ENCODE measurements at places on chromosomes 16 and 17.

- no peak for DNase-seq
These were observed 5.1 kb downstream of the RASD1 start for GRCh38 chr17:17491031-17491471.

GRCh38 chr17:3573246-3574100 lies 15.9 kb upstream of the TRPV3 start:
- DNase-seq: no peak

- no peak for DNase-seq
These were observed 53.7 kb downstream of the RPA1 start for GRCh38 chr17:1883536-1883935.

- no peak for DNase-seq
These were observed 8.9 kb upstream of the TNS4 start for GRCh38 chr17:40510328-40510648.

- DNase-seq: no peak
These were observed 10.5 kb upstream of the TSPOAP1 start for GRCh38 chr17:58338841-58339754.

GRCh38 chr17:79491006-79491405 lies 119.8 kb downstream of the RBFOX3 start:
- DNase-seq: no peak

DNA sequence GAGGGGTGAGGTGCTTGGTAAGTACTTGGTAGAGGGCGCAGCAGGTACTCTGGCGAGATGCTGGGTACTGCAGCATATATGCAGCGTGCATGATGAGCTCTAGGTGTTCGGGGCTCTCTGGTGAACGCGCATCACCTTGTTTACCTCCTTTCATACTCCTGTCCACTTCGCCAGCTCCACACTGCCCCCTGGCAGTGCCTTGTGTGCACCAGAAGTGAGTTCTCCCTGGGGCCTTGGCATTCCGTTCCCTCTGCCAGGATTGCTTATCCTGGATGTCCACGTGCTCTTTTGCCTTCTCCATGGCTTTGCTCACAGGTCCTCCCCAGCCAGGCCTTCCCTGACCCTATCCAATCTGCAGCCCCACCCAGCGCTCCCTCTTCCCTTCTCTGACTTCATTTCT lies 154.2 kb downstream of the MRM1 start:
- DNase-seq: no peak

DNA sequence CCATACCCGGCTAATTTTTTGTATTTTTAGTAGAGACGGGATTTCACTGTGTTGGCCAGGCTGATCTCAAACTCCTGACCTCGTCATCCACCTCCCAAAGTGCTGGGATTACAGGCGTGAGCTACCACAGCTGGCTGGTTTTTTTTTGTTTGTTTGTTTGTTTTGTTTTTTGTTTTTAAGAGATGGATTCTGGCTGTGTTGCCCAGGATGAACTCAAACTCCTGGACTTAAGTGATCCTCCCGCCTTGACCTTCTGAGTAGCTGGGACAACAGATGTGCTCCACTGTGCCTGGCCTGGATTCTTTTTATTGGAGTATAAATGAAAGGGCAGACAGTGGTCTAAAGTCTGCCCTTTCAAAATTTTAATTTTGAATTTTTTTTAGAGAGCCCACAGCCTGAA lies 44.7 kb downstream of the FOXK2 start:
- no peak for DNase-seq

- no peak for DNase-seq
These were observed 128.6 kb downstream of the SOX9 start for GRCh38 chr17:72249441-72249840.

GRCh38 chr17:8991514-8992285 lies 26.2 kb upstream of the PIK3R5 start:
- DNase-seq: peak; percentile 20

- no peak for DNase-seq
These were observed 5.1 kb downstream of the FANCA start for GRCh38 chr16:89811321-89811720.

GRCh38 chr17:64247836-64248235 lies 15.2 kb downstream of the TEX2 start:
- no peak for DNase-seq

GRCh38 chr17:28078341-28079229 lies 36.1 kb downstream of the NLK start:
- DNase-seq: no peak

DNA sequence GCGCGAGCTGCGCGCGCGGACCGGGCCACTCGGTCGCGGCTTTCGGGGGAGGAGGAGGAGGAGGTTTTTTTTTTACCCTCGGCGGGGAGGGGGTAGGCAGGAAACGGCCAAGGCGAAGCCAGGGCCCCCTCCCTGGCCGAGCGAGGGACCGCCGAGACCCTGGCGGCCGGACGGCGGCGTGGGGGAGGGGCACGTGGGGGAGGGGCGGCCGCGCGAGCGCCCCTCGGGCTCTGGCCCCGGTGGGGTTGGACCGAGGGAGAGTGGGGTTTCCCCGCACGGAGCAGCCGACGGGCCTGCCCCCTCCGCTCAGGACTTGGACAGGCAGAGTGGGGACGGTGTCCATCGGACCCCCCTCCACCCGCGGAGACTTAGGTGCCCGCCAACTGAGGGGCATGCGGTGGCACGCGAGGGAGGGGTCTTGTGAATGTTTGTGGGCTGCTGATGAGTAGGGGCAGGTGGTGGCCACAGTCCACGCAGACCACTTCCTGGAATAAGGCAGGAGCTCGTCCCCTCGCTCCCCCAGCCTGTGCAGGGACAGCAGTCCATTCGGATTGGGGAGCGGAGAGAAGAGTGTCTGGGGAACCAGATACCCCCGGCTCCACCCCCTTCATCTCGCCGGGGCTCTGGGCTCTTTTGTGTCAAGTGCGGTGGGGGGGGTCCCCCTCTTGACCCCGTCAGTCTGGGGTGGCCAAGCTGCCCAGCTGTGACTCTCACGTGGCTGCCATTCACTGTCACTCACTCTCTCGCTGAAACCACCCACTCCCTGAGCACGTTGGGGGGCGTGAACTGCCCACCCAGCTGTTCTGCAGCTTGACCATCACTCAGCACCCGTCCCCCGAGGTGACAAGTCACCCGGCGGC lies 3.0 kb upstream of the CHD3 start:
- DNase-seq: peak; percentile 46

DNA sequence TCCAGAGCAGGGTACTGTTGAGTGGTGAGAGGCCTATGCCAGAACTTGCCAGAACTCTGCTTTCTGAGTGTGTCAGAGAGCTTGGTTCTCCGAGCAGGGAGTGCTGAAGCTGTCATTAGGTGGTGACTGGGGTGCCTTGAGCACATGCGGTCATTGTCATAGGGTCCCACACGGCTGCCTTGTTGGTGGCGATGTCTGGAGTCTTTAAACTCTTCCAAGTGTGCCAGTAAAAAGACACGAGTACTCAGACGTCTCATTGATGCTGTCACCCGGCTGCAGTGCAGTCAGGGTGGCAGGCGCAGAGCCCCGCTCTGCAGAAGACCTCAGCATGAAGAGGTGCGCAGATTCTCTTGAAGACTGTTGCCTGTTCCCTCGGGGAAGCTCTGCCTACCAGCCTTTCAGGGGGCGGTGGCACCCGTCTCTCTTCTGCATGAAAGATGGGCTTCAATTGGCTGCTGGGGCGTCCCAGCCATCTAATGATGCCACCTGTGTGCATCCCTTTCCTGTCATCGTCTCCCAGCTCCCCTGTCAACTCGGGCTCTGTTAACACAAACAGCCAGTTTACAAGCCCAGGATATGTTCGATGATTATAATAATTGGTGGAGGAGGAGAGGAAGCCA lies 58.3 kb downstream of the NKD1 start:
- DNase-seq: no peak

Measured in stimulated activated CD4-positive, alpha-beta T cell treated with anti-CD3 and anti-CD28 coated beads, Interleukin-12 subunit alpha, Interleukin-12 subunit beta, amount 100 ng/mL, for 24 hours (primary cell).